ENCODE measurements at places on chromosomes 16 and 17.

- no peaks in the 10 kb centered on the region for H3K27me3 ChIP-seq
- peaks cover 28% of the 10 kb centered on the region for H3K36me3 ChIP-seq
- H3K4me3 ChIP-seq = peak overlapping the region; percentile 100
- peak overlapping the region; percentile 62 for H3K27ac ChIP-seq
Observed at GRCh38 chr16:88857728-88858339, 907 bp downstream of the TRAPPC2L start.

GRCh38 chr16:8493972-8494371 is 96.3 kb downstream of the TMEM114 start:
- H3K27me3 ChIP-seq = peaks cover 5% of the 10 kb centered on the region
- H3K27ac ChIP-seq = no peak overlapping the region
- H3K4me3 ChIP-seq = no peak overlapping the region
- no peaks in the 10 kb centered on the region for H3K36me3 ChIP-seq
- no peaks in the 10 kb centered on the region for H3K4me1 ChIP-seq

DNA sequence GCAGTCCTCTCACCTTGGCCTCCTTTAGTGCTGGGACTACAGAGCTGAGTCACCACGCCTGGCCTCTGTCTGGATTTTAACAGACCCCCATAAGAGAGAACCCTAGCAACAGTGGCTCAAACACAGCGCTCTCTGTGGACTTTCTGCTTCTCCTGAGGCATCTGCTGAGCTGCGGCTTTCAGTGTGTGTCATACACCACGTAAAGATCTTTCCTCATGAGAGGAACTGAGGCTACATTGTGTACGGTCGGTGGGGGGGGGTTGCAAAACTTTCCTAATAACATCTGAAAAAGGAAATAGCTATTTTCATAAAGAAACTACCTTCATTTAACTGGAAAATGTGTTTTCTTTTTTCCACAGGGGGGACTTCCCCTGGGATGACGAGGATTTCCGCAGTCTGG is 32.9 kb downstream of the DEF8 start:
- H3K27ac ChIP-seq = no peak overlapping the region
- H3K27me3 ChIP-seq = no peaks in the 10 kb centered on the region
- no peak for DNase-seq
- H3K4me1 ChIP-seq = no peaks in the 10 kb centered on the region
- H3K36me3 ChIP-seq = peaks cover 64% of the 10 kb centered on the region

DNA sequence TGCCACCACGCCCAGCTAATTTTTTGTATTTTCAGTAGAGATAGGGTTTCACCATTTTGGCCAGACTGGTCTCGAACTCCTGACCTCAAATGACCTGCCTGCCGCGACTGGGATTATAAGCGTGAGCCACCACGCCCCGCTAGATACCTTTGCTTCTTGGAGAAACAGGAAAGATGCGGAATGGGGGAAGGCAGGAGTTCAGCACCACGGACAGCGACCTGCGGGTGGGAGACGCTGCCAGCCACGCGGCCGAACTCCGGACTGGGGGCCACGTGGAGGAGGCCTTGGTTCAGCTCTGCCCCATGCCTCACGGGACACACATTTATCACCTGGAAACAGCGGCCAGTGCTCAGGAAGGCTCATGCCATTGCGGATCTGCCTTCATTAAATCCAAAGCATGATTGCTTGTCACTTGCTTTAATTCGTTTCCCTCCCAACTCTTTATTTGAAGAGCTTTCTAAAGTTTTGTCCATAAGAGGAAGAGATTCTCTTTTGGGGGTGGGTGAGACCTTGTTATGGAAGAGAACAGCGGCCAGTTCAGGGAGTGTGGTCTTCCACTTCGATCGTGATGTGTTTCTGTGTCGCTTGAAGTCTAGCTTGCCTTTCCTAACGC is 219.9 kb downstream of the ENGASE start:
- H3K27ac ChIP-seq = no peak overlapping the region
- H3K36me3 ChIP-seq = no peaks in the 10 kb centered on the region
- H3K27me3 ChIP-seq = peaks cover 10% of the 10 kb centered on the region
- no peaks in the 10 kb centered on the region for H3K4me1 ChIP-seq
- DNase-seq = peak; percentile 36
- H3K4me3 ChIP-seq = no peak overlapping the region

DNA sequence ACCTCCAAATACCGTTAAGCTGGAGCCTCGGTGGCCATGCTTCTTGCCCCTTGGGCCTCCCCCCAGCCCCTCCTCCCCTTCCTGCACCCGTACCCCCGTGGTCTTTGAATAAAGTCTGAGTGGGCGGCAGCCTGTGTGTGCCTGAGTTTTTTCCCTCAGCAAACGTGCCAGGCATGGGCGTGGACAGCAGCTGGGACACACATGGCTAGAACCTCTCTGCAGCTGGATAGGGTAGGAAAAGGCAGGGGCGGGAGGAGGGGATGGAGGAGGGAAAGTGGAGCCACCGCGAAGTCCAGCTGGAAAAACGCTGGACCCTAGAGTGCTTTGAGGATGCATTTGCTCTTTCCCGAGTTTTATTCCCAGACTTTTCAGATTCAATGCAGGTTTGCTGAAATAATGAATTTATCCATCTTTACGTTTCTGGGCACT is 928 bp downstream of the HBA1 start:
- no peak overlapping the region for H3K4me3 ChIP-seq
- no peaks in the 10 kb centered on the region for H3K27me3 ChIP-seq
- no peak overlapping the region for H3K27ac ChIP-seq
- DNase-seq = no peak

DNA sequence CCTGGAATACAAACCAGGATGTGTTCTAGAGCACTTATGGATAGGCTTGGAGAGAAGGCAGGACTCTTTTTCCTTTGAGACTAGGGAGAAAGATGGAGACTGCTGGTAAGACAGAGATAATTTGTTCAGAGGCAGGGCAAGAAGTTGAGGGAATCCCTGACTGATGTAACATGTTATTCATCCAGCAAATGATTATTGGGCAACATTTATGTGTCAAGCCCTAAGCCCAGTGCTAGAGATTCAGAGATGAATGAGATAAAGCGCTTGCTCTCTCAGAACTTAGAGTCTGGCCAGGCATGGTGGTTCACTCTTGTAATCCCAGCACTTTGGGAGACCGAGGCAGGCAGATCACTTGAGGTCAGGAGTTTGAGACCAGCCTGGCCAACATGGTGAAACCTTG is 47.8 kb upstream of the NUFIP2 start:
- H3K4me1 ChIP-seq = no peaks in the 10 kb centered on the region
- no peaks in the 10 kb centered on the region for H3K36me3 ChIP-seq
- no peak overlapping the region for H3K27ac ChIP-seq
- H3K4me3 ChIP-seq = no peak overlapping the region
- H3K27me3 ChIP-seq = no peaks in the 10 kb centered on the region
- DNase-seq = no peak

- no peak for DNase-seq
- peaks cover 55% of the 10 kb centered on the region for H3K4me1 ChIP-seq
- H3K27me3 ChIP-seq = no peaks in the 10 kb centered on the region
Observed at GRCh38 chr16:30121741-30122571, 1.1 kb downstream of the MAPK3 start.

- H3K36me3 ChIP-seq = peaks cover 57% of the 10 kb centered on the region
- no peak overlapping the region for H3K27ac ChIP-seq
- H3K4me1 ChIP-seq = peaks cover 36% of the 10 kb centered on the region
- H3K4me3 ChIP-seq = no peak overlapping the region
- no peaks in the 10 kb centered on the region for H3K27me3 ChIP-seq
- DNase-seq = no peak
Observed at GRCh38 chr17:56908001-56908542, 5.8 kb downstream of the TRIM25 start.

GRCh38 chr17:47316311-47316710 is 7.4 kb upstream of the EFCAB13 start:
- H3K4me3 ChIP-seq = no peak overlapping the region
- no peaks in the 10 kb centered on the region for H3K27me3 ChIP-seq
- no peaks in the 10 kb centered on the region for H3K36me3 ChIP-seq
- peaks cover 35% of the 10 kb centered on the region for H3K4me1 ChIP-seq

DNA sequence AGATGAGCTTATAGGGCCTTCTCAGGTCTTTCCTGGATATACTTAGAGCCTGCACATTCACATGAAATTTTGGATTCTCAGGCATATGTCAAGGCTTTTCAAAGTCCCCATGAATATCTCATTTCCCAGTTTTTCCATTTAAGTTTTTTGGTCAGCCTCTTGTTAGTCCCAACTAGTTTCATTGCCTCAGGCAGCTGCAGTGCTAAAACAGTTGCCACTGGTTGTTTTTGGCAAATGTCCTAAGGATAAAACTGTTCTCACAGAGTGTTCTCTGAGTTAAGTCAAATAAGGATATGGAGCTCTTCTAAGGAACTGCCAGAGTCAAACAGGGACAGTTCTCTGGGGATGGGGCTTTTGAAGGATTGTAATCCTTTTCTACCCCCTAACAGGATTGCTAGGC is 39.9 kb upstream of the ABCC11 start:
- no peak overlapping the region for H3K4me3 ChIP-seq
- peaks cover 50% of the 10 kb centered on the region for H3K36me3 ChIP-seq
- DNase-seq = no peak
- H3K27ac ChIP-seq = no peak overlapping the region

GRCh38 chr17:69709441-69709840 is 294.9 kb downstream of the MAP2K6 start:
- H3K4me1 ChIP-seq = no peaks in the 10 kb centered on the region
- H3K36me3 ChIP-seq = no peaks in the 10 kb centered on the region
- no peak overlapping the region for H3K27ac ChIP-seq
- no peak overlapping the region for H3K4me3 ChIP-seq

DNA sequence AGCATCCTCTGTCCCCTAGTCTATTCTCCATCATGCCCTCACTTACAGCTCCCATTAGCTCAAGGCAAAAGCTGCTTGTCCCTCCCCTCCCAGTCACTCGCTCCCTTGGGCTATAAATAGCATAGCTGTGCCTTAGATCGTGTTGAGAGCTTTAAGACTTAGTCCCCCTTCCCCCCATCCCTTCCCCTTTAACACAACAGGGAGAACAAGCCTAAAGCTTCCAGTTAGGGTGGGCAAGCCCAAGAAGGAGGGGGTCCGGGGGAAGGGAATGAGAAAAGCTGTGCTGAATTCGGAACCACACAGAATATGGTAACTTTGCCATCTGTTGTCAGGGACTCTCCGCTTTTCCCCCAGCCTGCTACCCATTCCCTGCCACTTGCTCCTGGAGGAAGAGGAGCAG is 4.9 kb upstream of the HIGD1B start:
- H3K4me3 ChIP-seq = no peak overlapping the region
- H3K27me3 ChIP-seq = no peaks in the 10 kb centered on the region
- no peaks in the 10 kb centered on the region for H3K36me3 ChIP-seq
- H3K4me1 ChIP-seq = peaks cover 14% of the 10 kb centered on the region
- DNase-seq = no peak

DNA sequence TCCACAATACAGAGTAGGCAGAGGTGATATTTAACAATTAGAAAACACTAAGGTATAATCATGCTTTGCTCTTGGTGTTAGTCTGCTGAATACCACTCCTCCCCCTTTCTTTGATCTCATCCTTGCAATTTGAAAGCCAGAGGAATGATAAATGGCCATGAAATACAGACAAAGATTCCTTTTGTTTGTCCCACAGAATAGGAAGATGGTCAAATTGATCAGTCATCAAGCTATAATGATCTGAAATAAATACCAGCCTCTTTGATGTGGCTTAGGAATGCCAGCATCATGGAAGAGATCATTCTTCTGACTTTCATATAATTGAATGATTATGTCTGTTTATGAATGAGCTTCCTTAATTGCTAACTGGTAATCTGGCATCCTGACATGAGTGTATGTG is 1541.7 kb upstream of the CDH8 start:
- no peaks in the 10 kb centered on the region for H3K36me3 ChIP-seq
- H3K27ac ChIP-seq = no peak overlapping the region
- DNase-seq = no peak
- H3K4me1 ChIP-seq = no peaks in the 10 kb centered on the region
- no peaks in the 10 kb centered on the region for H3K27me3 ChIP-seq
- H3K4me3 ChIP-seq = no peak overlapping the region

- H3K4me3 ChIP-seq = no peak overlapping the region
- no peak overlapping the region for H3K27ac ChIP-seq
- H3K36me3 ChIP-seq = peaks cover 15% of the 10 kb centered on the region
- DNase-seq = no peak
- peaks cover 42% of the 10 kb centered on the region for H3K4me1 ChIP-seq
Observed at GRCh38 chr17:57340160-57340981, 84.0 kb downstream of the MSI2 start.

DNA sequence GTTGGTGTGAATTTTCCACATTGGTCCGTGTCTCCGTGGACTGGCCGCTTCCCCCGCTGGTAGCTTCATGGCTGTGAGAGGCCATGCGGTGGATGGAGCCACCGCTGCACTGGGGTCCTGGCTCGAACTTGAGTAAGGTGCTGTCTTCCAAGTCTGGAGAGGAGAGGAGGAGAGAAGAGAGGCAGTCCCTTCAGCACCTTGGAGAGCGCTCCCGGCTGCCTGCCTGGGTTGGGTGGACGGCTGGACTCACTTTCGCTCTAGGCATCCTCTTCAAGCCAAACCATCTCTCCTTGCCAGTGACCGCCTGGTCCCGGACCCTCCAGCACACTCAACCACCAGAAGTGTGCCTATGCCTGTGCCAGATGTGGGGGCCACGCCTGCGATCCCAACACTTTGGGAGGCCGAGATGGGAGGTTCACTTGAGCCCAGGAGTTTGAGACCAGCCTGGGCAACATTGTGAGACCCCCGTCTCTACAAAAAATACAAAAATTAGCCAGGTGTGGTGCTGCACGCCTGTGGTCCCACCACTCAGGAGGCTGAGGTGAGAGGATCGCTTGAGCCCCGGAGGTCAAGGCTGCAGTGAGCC is 6.2 kb downstream of the JPH3 start:
- H3K4me3 ChIP-seq = no peak overlapping the region
- DNase-seq = peak; percentile 48
- no peaks in the 10 kb centered on the region for H3K36me3 ChIP-seq
- H3K27ac ChIP-seq = no peak overlapping the region

GRCh38 chr16:52451971-52452421 is 94.9 kb downstream of the TOX3 start:
- DNase-seq = peak; percentile 94
- H3K36me3 ChIP-seq = peaks cover 47% of the 10 kb centered on the region

DNA sequence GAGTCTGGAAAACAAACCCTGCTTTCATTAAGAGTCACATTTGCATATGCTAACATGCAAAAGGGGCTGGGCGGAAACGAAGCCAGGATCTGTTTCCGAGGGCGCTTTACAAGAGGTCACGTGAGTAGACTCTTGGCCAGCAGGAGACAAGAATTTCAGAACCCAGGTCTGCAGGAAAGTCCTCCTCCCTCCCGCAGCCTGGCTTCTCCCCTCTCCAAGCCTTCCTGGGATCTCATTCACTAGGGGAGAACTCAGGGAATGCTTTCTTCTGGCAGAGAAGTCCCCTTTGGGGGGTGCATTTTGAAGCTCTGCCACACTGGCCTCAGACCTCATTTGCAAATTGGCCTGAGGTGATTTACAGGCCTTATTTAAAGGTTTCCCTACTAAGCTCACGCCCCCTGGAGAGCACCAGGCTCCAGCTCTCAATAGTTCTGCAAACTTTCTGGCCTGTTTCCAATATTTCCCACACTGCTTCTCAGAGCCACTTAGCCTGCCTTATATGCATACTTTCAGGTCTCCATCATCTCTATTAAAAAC is 57.2 kb upstream of the CACNG5 start:
- peaks cover 37% of the 10 kb centered on the region for H3K36me3 ChIP-seq
- peaks cover 21% of the 10 kb centered on the region for H3K4me1 ChIP-seq
- H3K4me3 ChIP-seq = no peak overlapping the region
- peak overlapping the region; percentile 0 for H3K27ac ChIP-seq
- no peaks in the 10 kb centered on the region for H3K27me3 ChIP-seq
